NCI-H1092 treated with DMSO at 0.1 percent for 48 hours (cell line): ENCODE measurements at places on chromosomes 2 and 18.

GRCh38 chr2:234863043-234863934, 88.5 kb upstream of the SH3BP4 start:
- DNase-seq, result no peak

GRCh38 chr2:237101118-237101979, 15.7 kb downstream of the COPS8 start:
- DNase-seq, result no peak

- DNase-seq, result no peak
These were observed 593.3 kb upstream of the SYT4 start for GRCh38 chr18:43870626-43871025.

GRCh38 chr2:240449764-240450531, 14.5 kb downstream of the GPC1 start:
- no peak for DNase-seq

DNA sequence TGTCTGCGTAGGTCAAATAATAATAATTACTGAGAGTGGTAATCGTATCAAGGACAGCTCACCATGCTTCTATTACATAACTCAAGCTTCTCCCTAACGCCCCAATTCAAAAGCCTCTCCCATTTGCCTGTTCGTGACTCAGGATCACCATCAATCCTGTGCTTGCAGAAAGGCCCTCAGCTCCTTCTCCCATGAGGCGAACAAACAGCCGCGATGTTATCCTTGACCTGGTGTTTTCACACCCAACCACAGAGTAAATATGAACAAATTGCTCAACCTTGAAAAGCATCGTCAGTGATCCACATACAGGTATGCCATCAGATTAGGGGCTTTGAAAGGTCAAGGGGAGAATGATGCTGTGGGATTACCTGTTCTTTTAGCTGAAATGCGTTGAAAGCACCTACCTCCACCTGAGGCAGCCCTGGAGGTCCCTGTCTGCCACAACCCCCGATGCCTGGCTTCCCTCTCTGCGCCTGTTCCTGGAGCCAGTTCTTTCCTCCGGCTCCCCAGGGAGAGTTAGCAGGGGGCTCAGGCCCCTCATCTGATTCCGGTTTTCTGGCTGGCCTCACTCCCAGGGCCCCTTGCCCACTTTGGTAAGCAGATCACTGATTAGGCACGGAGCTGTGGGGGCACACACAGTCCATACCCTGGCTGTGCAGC, 39.1 kb upstream of the ODC1 start:
- DNase-seq, result no peak

DNA sequence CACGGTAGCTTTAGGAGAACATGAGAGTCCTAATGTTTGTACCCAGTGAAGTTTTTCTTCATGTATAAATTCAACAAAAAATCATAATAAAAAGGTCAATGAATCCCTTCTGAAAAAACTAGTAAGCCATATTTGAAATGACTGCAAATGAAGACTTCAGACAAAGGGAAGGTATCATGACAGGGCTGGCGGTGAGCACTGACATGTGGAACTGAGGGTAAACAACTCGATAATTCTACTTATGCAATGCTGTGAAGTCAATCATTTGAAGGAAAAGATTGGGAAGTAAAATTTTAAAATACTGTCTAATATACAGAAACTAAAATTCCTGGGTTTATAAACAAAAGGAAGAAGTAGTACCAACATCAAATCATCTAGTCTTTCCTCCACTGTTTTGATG, 190.2 kb upstream of the COPS8 start:
- DNase-seq, result no peak

DNA sequence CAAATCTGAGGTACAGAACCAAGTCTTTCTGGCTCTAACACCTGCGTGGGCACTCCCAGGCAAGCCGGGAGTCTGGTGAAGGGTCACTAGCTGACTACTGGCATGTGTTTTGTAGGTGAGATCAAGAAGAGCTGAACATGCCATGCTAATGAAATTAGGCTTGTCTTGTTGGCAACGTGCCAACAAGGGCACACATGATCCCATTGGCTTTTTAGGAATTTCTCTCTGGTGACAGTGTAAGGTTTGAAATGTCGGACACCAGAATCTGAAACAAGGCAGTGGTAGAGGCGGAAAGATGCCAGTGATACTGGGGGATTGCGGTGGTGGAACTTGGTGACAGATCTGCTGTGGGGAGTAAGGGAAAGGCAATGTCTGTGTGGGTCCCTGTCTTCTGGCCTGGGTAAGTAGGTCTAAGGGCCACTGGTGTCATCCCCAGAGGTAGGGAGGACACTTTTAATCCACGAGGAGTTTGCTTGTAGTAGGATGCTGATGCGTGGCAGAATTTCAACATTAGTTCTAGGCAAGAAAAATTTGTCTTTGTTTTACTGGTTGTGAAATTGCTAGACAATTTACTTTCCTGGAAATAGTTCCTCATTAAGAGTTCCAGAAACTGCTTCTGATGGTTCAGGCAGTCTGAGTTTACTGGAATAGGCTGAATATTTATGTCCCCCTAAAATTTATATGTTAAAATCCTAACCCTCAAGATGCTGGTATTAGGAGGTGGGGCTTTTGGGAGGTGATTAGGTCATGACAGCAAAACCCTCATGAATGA, 52.6 kb upstream of the ACMSD start:
- no peak for DNase-seq

DNA sequence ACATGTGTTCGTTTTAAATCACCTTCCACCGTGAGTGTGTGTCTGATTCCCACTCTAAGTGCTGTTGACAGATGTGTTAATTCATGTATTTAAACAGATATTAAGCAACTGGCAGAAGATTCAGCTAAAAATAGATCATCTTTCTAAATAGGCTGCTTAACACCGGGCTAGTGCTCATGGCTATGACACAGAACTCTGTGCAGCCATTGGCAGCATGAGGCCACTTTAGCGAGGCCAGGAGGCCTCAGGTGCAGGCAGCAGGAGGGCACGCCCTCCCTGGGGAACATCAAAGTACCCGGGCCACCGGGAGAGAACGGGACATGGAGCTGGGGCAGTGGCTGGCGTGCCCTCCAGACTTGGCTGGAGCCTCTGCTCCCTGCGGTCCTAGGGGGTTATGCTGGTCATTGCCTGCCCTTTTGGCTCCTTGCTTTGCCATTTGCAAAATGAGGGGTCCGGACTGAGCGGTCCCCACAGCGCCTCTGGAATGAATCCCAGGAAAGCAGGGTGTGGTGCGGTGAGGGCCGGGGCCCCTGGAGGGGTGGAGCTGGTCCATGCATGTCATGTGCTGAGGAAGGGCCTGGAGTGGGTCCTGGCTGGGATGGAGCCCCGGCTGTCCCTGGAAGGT, 62.8 kb upstream of the HDAC4 start:
- DNase-seq, result no peak

- DNase-seq, result no peak
These were observed 23.0 kb downstream of the FAM171B start for GRCh38 chr2:186716899-186717298.

- no peak for DNase-seq
These were observed 187.1 kb upstream of the ARL4C start for GRCh38 chr2:234683950-234684349.

DNA sequence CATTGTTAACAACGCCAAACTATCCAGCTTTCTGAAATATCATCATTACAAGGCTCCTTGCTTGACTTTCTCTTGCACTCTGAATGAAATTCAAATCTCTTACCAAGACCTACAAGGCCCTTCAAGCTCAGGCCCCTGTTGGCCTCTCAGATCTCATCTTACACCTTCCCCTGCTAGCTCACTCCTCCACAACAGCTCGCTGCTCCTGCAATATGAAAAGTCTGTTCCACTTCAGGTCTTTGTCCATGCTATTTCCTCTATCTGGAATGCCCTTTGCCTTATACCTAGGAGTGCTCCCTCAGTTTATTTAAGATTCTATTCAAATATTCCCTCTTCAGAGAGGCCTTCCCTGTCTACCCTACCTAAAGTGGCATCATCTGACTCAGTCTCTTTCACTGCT, 91.7 kb downstream of the SESTD1 start:
- DNase-seq, result no peak

DNA sequence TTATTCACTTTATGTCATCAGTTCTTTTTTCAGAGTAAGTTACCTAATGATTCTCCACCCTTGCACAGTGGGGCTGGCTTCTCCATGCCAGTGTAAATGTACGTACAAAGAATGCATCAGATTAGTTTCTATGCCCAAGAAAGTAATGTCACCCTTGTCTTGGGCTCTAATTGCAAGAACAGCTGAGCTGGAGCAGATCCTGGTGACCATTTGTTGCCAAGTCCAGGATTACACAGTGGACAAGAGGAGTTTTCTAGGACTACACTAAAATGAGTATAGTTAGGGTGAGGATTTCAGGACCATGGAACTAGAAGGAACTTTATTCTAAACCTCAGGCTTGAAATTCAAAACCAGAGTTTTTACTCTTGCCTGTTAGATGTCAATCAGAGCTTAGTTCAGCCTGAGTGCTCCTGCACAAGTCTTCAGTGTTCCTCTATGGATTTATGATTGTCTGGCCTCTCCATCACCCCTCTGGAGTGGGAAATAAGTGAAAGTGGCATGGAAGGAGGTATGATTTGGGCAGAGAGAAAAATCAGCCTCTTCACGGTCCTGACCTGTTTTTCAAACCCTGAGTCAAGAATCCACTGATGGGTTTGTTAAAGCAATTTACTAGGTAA, 29.8 kb downstream of the PCBP1 start:
- no peak for DNase-seq

DNA sequence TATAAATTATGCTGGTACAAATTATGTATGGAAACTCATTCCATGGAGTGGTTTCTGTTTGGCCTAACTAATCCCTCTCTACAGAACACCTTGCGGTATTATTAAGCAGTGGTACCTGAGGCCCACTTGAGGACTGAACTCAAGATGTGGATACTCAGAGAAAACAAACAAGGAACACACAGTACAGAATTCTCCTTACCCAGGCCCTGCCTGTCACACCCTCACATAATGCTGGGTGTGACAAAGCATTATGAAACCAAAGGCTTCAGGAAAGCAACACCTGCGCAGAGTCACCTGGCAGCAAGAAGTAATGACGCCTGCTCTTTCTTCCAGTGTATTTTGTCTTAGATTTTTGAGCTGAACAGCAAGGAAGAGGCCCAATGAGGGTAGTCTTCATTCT, 264.7 kb downstream of the PAX3 start:
- DNase-seq, result no peak

DNA sequence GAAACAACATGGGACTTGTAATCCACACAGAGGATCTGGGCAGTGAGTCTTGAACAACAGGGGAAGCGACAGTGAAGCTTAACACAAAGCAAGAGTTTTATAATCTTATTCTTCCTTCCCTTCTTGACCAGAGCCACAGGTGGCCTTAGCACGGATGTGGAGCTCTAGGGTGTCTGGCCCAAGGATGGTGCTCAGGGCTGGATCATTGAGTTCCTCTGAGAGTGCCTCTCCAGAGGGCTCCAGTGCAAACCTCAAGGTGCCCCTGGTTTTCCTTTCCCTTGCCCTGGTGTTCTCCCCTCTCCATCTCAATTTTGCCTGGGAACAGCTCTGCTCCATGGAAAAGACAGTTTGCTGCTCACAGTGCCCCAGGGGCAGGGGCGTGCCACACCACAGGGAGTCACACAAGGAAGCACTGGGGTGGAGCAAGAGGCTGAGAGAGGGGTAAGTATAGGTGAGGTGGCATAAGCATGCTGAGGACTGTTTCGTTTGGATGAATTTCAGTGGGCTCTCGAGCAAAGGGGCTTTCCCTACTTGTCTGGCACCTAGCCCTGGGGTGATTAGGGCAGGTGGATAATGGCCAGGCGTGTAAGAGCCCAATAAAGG, 88.6 kb upstream of the B3GNT7 start:
- DNase-seq, result no peak

GRCh38 chr2:207241198-207241597, 75.5 kb upstream of the KLF7 start:
- DNase-seq, result no peak

GRCh38 chr2:26934335-26934724, 36.1 kb upstream of the MAPRE3 start:
- DNase-seq, result no peak

- no peak for DNase-seq
These were observed 331.9 kb downstream of the LRRTM1 start for GRCh38 chr2:79972661-79973060.

- no peak for DNase-seq
These were observed 27.0 kb downstream of the FOSL2 start for GRCh38 chr2:28419443-28420270.

DNA sequence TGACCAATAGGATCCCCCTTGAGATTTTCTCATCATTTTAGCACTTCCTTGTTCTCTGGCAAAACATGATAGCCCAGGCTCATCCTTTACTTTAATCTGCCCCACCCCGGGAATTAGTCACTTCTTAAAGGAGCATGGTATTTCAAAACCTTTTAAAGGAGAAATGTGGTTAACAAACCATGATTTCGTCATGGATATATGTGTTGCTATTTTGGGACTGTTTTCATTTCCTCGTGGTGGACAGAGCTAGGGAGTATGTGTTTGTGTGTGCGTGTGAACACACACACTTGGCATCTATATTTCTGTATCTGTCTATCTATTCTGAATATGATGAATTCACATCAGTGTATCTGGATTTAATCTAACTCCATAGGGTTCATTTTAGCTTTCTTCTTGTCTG, 128.1 kb downstream of the BIRC6 start:
- DNase-seq, result no peak

- no peak for DNase-seq
These were observed 217.1 kb downstream of the KLHL29 start for GRCh38 chr2:23602116-23602515.

GRCh38 chr2:39778775-39779340, at the start of gene THUMPD2:
THUMPD2 (minus strand) TSS chr2:39779258; CDS start chr2:39779239, 19 bp downstream.
- DNase-seq, result peak; percentile 80

DNA sequence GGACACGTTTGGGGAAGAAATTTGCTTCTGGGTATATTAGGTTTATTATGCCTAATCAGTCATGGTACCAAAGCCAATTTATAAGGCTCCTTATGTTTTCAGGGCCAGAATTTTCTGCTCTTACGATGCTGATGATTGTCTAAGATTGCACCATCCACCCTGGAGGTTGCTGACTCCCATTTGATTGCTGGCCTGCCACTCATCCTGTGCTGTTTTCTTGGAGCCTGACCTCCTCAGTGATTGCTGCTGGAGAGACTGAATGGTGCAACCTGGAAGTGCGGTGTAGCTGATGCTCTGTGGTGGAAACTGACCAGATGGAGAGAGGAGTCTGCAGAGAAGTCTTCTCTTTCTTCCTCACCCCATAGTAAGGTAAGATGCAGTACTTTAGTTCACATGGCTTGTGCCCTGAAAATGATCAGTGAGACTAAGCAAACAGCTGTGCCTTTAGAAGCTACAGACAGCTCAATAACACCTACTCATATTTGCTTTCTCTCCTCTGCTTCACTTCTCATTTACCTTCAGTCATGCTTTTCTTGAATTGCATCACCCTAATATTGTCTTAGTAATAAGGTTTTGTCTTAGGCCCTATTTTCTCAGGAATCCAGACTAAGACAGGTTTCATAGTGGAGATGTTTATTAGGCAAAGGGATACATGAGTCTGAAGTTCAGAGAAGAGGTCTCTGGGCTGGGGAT, 17.4 kb downstream of the ZNF24 start:
- DNase-seq, result no peak

GRCh38 chr2:62375113-62375420, 130.9 kb downstream of the TMEM17 start:
- DNase-seq, result no peak

GRCh38 chr2:168307379-168307778, 60.0 kb upstream of the STK39 start:
- no peak for DNase-seq

GRCh38 chr2:61910603-61911002, 5.1 kb downstream of the COMMD1 start:
- no peak for DNase-seq

- DNase-seq, result no peak
These were observed 91.7 kb upstream of the SLC35G4 start for GRCh38 chr18:11517704-11518103.
